ENCODE measurements at places on chromosomes 1 and 21.

- no peak overlapping the region for H3K27ac ChIP-seq
- no peaks in the 10 kb centered on the region for H3K27me3 ChIP-seq
- no peaks in the 10 kb centered on the region for H3K4me1 ChIP-seq
- H3K4me3 ChIP-seq, result no peak overlapping the region
- no peaks in the 10 kb centered on the region for H3K36me3 ChIP-seq
Observed at GRCh38 chr1:240800291-240800690, 188.3 kb upstream of the GREM2 start.

- DNase-seq, result no peak
- H3K4me3 ChIP-seq, result no peak overlapping the region
- H3K27ac ChIP-seq, result no peak overlapping the region
- H3K4me1 ChIP-seq, result no peaks in the 10 kb centered on the region
Observed at GRCh38 chr1:228860911-228861831, 125.9 kb downstream of the RHOU start.

DNA sequence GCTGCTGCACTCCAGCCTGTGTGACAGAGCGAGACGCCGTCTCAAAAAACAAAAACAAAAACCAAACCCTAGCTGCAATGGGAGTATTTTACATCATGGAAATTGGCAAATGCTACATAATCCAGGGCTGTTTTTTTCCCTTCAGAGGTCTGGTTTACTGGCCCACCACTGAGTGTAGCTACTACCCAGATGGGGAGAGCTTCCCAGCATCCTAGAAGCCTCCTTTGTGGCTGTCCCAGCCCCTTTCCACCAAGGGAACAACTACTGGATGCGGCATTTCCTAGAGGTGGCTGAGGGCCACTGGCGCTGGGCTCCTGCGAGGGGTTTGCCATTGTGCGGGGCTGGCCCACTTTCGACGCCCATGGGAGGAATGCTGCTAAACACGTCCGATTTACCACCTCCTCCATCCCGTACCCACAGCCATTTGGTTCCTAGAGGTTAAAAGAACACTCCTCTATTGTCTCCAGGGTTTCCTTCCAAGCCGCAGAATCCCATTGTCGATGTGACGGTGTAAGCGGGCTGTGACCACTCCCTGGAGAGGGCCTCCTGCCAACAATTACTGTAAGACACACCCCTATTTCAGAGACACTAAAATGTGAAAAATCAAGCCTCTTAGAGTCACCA lies 55.4 kb downstream of the RUNX3 start:
- H3K4me3 ChIP-seq, result no peak overlapping the region
- DNase-seq, result no peak
- no peaks in the 10 kb centered on the region for H3K27me3 ChIP-seq
- no peak overlapping the region for H3K27ac ChIP-seq
- no peaks in the 10 kb centered on the region for H3K36me3 ChIP-seq

DNA sequence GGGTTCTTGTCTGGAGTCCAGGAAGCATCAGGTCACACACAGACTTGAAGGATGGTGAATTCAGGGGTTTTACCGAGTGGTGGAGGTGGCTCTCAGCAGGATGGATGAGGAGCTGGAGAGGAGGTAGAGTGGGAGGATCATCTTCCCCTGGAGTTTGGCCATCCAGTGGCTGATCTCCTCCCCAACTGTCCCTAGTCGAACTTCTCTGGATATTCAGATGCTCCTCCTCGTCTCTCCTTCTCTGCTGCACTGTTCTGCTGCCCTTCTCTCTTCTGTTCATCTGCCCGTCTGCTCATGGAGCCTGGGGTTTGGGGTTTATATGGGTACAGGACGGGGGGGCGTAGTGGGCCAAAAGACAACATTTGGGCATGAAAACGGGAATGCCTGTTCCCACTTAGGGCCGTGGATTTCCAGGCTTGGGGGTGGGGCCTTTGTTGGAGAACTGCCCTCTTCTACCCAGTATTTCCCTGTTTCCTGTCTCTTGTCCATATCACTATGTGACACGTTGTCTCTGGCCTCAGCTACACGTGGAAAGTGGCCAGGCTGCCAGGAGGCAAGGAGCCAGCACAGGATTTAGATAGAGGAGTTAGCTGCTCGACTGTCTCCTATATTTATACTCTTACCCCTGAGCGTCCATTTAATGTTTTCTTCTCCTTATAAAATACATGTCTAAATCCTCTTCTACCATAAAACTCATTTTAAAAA lies 76.7 kb downstream of the SIPA1L2 start:
- H3K4me3 ChIP-seq, result no peak overlapping the region
- H3K4me1 ChIP-seq, result peaks cover 16% of the 10 kb centered on the region
- H3K36me3 ChIP-seq, result no peaks in the 10 kb centered on the region
- no peaks in the 10 kb centered on the region for H3K27me3 ChIP-seq

DNA sequence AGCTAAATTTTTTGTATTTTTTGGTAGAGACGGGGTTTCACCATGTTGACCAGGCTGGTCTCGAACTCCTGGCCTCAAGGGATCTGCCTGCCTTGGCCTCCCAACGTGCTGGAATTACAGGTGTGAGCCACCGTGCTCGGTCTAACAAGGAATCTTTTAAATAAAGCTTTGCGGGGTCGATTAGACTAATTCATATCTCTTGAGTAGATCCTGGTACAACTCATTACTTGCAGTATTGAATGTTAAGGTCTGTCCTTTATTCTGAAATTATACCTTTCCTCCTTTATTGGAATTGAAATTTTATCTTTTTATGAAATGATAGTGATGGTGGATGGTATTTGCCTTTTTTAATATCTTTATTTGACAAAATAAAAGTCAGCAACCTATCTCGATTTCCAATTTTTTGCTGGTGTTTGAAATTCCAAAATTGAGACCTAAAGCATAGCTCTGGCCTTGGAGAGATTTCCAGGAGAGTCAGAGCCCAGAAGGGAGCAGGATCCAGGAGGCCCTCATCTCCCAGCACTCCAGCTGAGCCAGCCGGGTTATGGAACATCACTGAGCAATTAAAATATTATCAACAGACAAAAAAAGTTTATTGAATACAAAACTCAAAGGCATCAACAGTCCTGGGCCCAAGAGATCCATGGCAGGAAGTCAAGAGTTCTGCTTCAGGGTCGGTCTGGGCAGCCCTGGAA lies 4.7 kb downstream of the S100A2 start:
- DNase-seq, result no peak
- no peaks in the 10 kb centered on the region for H3K27me3 ChIP-seq
- H3K27ac ChIP-seq, result no peak overlapping the region
- peaks cover 16% of the 10 kb centered on the region for H3K4me1 ChIP-seq
- no peak overlapping the region for H3K4me3 ChIP-seq

GRCh38 chr1:40637470-40638007 lies 27.9 kb downstream of the RIMS3 start:
- no peaks in the 10 kb centered on the region for H3K36me3 ChIP-seq
- DNase-seq, result no peak
- H3K4me1 ChIP-seq, result peaks cover 9% of the 10 kb centered on the region
- H3K27me3 ChIP-seq, result no peaks in the 10 kb centered on the region
- no peak overlapping the region for H3K27ac ChIP-seq
- no peak overlapping the region for H3K4me3 ChIP-seq

GRCh38 chr1:92352856-92353255 lies 54.0 kb downstream of the RPAP2 start:
- H3K36me3 ChIP-seq, result no peaks in the 10 kb centered on the region
- no peaks in the 10 kb centered on the region for H3K4me1 ChIP-seq
- H3K27me3 ChIP-seq, result no peaks in the 10 kb centered on the region
- H3K27ac ChIP-seq, result no peak overlapping the region

GRCh38 chr1:77227381-77227780 lies 8.2 kb upstream of the PIGK start:
- H3K4me3 ChIP-seq, result no peak overlapping the region
- H3K27ac ChIP-seq, result no peak overlapping the region
- H3K27me3 ChIP-seq, result no peaks in the 10 kb centered on the region
- H3K4me1 ChIP-seq, result no peaks in the 10 kb centered on the region
- DNase-seq, result no peak

GRCh38 chr1:147676311-147677085 lies 6.2 kb upstream of the ACP6 start:
- H3K27ac ChIP-seq, result peak overlapping the region; percentile 69
- no peaks in the 10 kb centered on the region for H3K36me3 ChIP-seq
- no peak overlapping the region for H3K4me3 ChIP-seq

DNA sequence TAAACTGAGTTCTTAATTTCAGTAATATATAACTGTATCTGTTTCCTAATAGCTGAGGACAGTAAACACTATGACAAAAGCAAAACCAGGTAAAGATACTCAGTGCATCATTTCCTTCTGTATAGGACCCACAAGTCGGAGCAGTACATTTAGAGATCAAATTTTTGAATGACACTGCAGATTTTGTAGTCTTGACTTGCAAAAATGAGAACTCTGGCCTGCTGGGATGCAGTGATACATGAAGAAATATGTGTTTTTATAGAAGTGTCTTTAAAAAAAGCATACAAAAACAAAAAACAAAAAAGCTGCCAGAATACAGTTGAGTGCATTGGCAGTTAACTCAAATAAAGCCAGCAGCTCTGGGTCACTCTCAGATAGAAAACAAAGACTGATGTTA lies 19.0 kb downstream of the GART start:
- H3K36me3 ChIP-seq, result peaks cover 73% of the 10 kb centered on the region
- H3K4me3 ChIP-seq, result no peak overlapping the region
- H3K4me1 ChIP-seq, result no peaks in the 10 kb centered on the region
- no peak overlapping the region for H3K27ac ChIP-seq
- no peak for DNase-seq

DNA sequence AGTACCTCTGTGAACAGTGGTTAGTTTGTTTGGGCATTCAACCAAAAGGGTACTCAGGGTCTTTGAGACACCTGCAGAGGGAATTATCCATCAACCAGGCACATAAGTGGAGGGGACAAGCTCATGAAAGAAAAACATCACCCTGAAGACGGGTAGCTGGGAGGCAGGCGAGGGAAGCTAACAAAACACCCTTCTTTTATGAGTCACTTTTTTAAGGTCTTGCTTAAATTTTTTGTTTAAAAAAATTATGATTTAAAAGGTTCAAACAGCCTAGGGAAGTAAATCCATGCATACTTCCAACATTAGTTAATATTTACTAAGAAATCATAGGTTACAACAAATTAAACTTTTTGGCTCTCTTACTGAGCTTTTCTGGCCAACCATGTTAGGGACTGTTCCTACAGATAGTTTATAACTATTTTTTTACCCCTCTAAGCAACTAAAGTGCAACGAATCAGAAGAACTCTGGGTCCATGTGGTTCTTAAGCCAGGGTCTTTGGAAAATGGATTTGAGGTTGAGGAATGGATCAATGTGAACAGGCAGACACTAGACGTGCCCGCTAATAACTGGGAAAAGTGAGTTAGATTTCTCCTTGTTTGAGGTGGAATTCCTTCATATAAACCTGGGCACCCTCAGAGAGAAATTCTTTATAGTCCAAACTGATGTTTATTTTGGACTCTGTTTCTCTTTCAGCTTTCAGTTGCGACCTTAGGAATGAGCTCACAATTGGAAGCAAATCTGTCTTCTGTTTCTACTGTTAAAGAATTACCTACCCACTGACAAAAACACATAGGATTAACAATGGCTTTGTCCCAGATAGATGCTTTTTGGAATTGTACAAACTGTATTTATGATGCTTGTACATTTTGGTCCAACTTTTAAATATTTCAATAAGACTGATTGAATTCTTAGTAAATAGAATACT lies 123.0 kb downstream of the LYPLAL1 start:
- H3K4me1 ChIP-seq, result no peaks in the 10 kb centered on the region
- H3K36me3 ChIP-seq, result no peaks in the 10 kb centered on the region
- H3K27me3 ChIP-seq, result no peaks in the 10 kb centered on the region

GRCh38 chr1:117022114-117022513 lies 20.6 kb downstream of the CD101 start:
- no peak for DNase-seq
- no peaks in the 10 kb centered on the region for H3K4me1 ChIP-seq
- no peak overlapping the region for H3K27ac ChIP-seq
- H3K4me3 ChIP-seq, result no peak overlapping the region
- no peaks in the 10 kb centered on the region for H3K27me3 ChIP-seq
- no peaks in the 10 kb centered on the region for H3K36me3 ChIP-seq

DNA sequence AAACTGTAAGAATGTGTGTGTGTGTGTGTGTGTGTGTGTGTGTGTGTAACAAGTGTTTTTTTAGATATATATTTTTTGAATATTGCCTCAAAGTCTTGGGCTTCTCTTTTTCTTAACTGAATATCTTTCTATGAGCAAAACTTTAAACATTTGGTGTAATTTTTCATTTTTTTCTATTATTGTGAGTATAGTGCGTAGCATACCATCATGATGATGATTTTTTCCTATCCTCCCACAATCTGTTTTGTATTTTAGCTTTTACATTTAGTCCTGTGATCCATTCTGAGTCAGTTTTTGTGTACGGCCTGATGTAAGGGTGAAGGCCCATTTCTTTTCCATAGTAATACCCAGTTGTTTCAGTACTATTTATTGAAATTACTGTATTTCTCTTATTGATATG lies 680.6 kb downstream of the TTLL7 start:
- no peaks in the 10 kb centered on the region for H3K4me1 ChIP-seq
- H3K27ac ChIP-seq, result no peak overlapping the region
- no peaks in the 10 kb centered on the region for H3K36me3 ChIP-seq
- H3K27me3 ChIP-seq, result no peaks in the 10 kb centered on the region
- no peak overlapping the region for H3K4me3 ChIP-seq

GRCh38 chr1:93221913-93222312 lies 41.4 kb downstream of the CCDC18 start:
- H3K27me3 ChIP-seq, result no peaks in the 10 kb centered on the region
- no peaks in the 10 kb centered on the region for H3K36me3 ChIP-seq
- H3K4me1 ChIP-seq, result no peaks in the 10 kb centered on the region
- DNase-seq, result no peak
- H3K27ac ChIP-seq, result no peak overlapping the region
- no peak overlapping the region for H3K4me3 ChIP-seq

Measured in tibial nerve (tissue), 4 donors.